ENCODE measurements at places on chromosomes 5 and 9.

DNA sequence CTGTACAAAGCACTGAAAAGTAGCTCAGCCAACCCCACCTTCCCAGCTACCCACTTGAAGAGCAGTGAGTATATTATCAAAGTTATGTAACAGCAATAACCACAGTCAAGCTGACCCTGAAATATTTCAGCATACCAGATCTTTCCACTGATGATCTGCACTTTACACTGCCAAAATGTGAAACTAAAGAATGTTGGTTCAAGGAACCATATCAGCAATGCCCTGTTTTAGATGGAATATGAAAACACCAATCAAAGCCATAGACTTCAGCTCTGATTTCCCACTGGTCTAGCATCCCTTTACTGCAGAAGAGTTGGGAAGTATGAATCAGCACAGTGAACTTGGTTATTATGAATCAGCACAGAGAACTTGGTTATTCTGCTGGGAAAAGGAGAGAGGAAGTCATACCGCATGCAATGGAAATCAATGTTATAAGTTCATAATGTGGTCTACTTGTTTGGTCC is 20.0 kb downstream of the CEMIP2 start:
- peaks cover 13% of the 10 kb centered on the region for H3K4me1 ChIP-seq
- H3K36me3 ChIP-seq, result peaks cover 49% of the 10 kb centered on the region
- H3K27me3 ChIP-seq, result no peaks in the 10 kb centered on the region
- H3K27ac ChIP-seq, result no peak overlapping the region
- DNase-seq, result no peak
- no peak overlapping the region for H3K4me3 ChIP-seq

- H3K27ac ChIP-seq, result peak overlapping the region; percentile 51
- no peak overlapping the region for H3K4me3 ChIP-seq
- no peaks in the 10 kb centered on the region for H3K27me3 ChIP-seq
- peaks cover 4% of the 10 kb centered on the region for H3K36me3 ChIP-seq
- H3K4me1 ChIP-seq, result peaks cover 17% of the 10 kb centered on the region
These were observed 72.0 kb upstream of the STXBP1 start for GRCh38 chr9:127539982-127540663.

DNA sequence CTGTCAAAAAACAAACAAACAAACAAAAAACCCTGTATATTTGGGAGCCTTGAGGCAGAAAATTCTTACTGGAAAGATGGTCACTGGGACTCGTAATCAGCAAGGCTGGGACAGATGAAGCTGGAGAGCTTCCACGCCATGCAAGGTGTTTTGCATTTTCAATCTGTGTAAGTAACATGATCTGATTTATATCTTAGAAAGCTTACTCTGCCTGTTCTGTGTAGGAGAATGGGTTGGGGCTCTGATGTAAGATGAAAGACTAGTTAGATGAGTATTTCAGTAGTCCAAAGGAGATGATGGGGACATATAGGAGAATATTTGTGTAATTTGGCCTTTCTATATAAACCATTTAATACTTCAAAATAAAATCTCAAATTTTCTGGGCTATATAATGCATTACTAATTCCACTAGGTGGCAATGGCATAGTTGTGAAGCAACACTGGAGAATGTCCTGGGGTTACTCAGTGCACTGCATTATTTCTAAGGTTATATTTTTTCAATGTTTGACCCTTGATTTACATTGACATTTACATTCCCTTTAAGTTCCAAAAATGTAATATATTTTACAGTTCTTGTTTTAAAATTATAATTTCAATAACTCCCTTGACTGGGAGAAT is 21.9 kb upstream of the FSD1L start:
- H3K4me1 ChIP-seq, result no peaks in the 10 kb centered on the region
- no peak for DNase-seq
- no peak overlapping the region for H3K4me3 ChIP-seq
- H3K27ac ChIP-seq, result no peak overlapping the region

GRCh38 chr9:81268048-81268447 is 421.3 kb downstream of the TLE1 start:
- no peaks in the 10 kb centered on the region for H3K4me1 ChIP-seq
- no peak overlapping the region for H3K4me3 ChIP-seq
- H3K27ac ChIP-seq, result no peak overlapping the region
- no peak for DNase-seq
- no peaks in the 10 kb centered on the region for H3K36me3 ChIP-seq

DNA sequence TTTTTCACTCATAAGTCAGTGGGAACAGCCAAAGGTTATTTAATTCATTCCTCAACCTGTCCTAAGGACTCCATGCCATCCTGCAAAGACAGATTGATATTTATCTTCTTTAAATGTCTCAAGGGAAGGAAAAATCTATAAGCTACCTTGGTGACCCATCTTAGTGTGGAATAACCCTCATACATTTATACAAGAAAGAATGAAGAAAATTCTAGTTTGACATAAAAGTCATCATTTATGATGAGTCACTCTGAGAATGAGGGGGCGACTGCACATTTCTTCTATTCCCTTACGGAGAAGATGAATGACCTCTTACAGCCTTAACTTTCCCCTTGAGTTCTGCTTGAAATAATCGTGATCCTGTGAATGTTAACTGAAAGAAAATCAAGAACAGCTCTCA is 26.8 kb upstream of the NUDT12 start:
- no peak overlapping the region for H3K4me3 ChIP-seq
- H3K27me3 ChIP-seq, result peaks cover 6% of the 10 kb centered on the region
- no peaks in the 10 kb centered on the region for H3K4me1 ChIP-seq

GRCh38 chr5:130198927-130199326 is 294.7 kb downstream of the CHSY3 start:
- H3K4me1 ChIP-seq, result no peaks in the 10 kb centered on the region
- peaks cover 3% of the 10 kb centered on the region for H3K27me3 ChIP-seq
- no peak overlapping the region for H3K4me3 ChIP-seq
- H3K36me3 ChIP-seq, result no peaks in the 10 kb centered on the region

GRCh38 chr5:172008111-172008455 is 1.6 kb upstream of the FBXW11 start:
- H3K36me3 ChIP-seq, result no peaks in the 10 kb centered on the region
- no peaks in the 10 kb centered on the region for H3K27me3 ChIP-seq
- H3K27ac ChIP-seq, result no peak overlapping the region
- no peak for DNase-seq

- no peak for DNase-seq
- H3K4me3 ChIP-seq, result no peak overlapping the region
- peaks cover 3% of the 10 kb centered on the region for H3K27me3 ChIP-seq
- H3K4me1 ChIP-seq, result no peaks in the 10 kb centered on the region
- H3K36me3 ChIP-seq, result no peaks in the 10 kb centered on the region
These were observed 223.5 kb upstream of the PCSK5 start for GRCh38 chr9:75666856-75667554.

DNA sequence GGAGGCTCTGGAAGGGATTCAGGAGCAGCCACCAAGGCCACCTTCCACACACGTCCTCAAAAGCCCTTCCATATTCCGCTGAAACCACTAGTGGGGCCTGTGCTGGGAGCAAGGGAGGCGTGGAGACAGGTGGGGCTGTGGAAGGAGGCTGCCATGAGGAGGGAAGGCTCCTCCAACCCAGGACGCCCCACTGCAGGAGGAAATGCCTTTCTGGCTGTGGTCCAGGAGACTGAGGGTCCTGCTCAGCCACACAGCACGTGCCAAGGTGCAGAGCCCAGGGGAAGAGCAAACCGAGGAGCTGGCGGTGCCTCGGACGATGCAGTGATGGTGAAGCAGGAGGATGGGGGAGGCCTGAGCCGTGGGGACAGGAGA is 49.5 kb downstream of the ADAMTS2 start:
- no peaks in the 10 kb centered on the region for H3K27me3 ChIP-seq
- DNase-seq, result no peak
- no peaks in the 10 kb centered on the region for H3K4me1 ChIP-seq

- H3K27me3 ChIP-seq, result peaks cover 31% of the 10 kb centered on the region
- H3K36me3 ChIP-seq, result no peaks in the 10 kb centered on the region
- no peak overlapping the region for H3K4me3 ChIP-seq
- DNase-seq, result no peak
- no peak overlapping the region for H3K27ac ChIP-seq
These were observed 29.9 kb upstream of the FSTL4 start for GRCh38 chr5:133642153-133642722.

GRCh38 chr9:93891050-93891449 is 64.1 kb downstream of the BARX1 start:
- no peak overlapping the region for H3K27ac ChIP-seq
- H3K27me3 ChIP-seq, result peaks cover 4% of the 10 kb centered on the region
- DNase-seq, result no peak
- no peaks in the 10 kb centered on the region for H3K4me1 ChIP-seq

GRCh38 chr5:6135977-6136376 is 242.4 kb downstream of the MED10 start:
- no peak overlapping the region for H3K27ac ChIP-seq
- no peaks in the 10 kb centered on the region for H3K4me1 ChIP-seq
- H3K4me3 ChIP-seq, result no peak overlapping the region
- DNase-seq, result no peak

DNA sequence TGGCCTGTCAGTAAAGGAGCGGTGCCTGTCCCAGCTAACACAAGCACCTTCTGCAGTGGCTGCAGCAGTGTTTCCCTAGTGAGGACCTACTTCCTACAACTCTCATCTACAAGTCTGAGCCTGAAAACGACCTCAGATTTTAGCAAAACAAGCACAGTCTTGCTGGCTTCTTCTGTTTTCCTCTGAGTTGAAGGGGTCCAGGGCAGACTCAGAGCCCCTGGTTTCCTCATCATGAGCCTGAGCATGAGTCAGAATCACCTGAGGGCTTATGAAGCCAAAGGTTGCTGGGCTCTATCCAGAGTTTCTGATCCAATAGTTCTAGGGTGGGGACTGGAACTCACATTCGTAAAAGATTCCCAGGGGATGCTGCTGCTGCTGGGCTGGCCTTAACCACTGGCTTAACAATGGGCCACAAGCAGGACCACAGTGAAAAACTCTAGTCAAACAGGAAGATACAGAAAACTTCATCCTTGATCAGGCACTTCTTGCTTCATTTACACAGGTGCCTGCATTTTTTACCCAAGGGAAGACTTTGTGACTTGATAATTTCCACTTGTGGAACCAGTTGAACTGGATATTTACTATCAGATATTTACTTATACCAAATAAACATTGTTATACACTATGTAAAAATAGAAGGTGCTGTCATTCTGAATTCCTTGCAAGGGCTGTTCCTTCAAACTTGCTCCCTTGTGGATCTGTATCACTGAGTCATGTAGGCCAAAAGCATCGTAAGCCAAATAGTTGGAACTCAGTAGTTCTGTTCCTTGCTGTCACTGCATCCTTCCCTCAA is 4.3 kb upstream of the ACER2 start:
- no peak overlapping the region for H3K4me3 ChIP-seq
- peaks cover 3% of the 10 kb centered on the region for H3K36me3 ChIP-seq
- no peak for DNase-seq

- H3K4me3 ChIP-seq, result no peak overlapping the region
- peaks cover 3% of the 10 kb centered on the region for H3K27me3 ChIP-seq
- H3K36me3 ChIP-seq, result no peaks in the 10 kb centered on the region
- no peak overlapping the region for H3K27ac ChIP-seq
- DNase-seq, result no peak
These were observed 60.3 kb upstream of the EPB41L4B start for GRCh38 chr9:109381011-109381729.

DNA sequence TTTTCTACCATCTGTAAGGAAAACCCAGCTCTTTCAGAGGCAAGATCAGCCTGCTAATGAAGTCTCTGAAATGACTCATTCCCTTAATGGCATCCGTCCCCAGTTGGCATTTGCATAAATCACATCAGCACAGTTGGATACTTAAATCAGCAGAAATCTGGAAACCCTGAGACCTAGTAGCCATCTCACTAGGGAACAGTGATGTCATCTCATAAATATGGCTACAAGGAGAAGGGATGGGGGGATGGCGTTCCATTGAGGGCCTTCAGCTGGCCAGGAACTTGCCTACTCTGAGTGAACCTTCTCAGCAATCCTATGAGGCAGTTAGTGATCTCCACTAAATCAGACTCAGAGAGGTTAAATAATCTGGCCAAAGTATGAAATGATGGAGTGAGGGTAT is 81.8 kb downstream of the CMYA5 start:
- peaks cover 2% of the 10 kb centered on the region for H3K4me1 ChIP-seq
- peaks cover 3% of the 10 kb centered on the region for H3K36me3 ChIP-seq
- H3K27me3 ChIP-seq, result peaks cover 5% of the 10 kb centered on the region
- no peak overlapping the region for H3K4me3 ChIP-seq

GRCh38 chr9:130447193-130447816 is 2.5 kb downstream of the ASS1 start:
- peaks cover 22% of the 10 kb centered on the region for H3K27me3 ChIP-seq
- no peak for DNase-seq
- no peaks in the 10 kb centered on the region for H3K36me3 ChIP-seq
- H3K4me1 ChIP-seq, result peaks cover 17% of the 10 kb centered on the region
- no peak overlapping the region for H3K4me3 ChIP-seq

- DNase-seq, result no peak
- no peaks in the 10 kb centered on the region for H3K27me3 ChIP-seq
- H3K4me3 ChIP-seq, result no peak overlapping the region
These were observed 46.5 kb downstream of the MAPKAP1 start for GRCh38 chr9:125660557-125660956.

GRCh38 chr9:127092041-127092608 is 30.3 kb downstream of the ANGPTL2 start:
- no peaks in the 10 kb centered on the region for H3K4me1 ChIP-seq
- no peak for DNase-seq
- H3K27ac ChIP-seq, result no peak overlapping the region
- H3K4me3 ChIP-seq, result no peak overlapping the region

DNA sequence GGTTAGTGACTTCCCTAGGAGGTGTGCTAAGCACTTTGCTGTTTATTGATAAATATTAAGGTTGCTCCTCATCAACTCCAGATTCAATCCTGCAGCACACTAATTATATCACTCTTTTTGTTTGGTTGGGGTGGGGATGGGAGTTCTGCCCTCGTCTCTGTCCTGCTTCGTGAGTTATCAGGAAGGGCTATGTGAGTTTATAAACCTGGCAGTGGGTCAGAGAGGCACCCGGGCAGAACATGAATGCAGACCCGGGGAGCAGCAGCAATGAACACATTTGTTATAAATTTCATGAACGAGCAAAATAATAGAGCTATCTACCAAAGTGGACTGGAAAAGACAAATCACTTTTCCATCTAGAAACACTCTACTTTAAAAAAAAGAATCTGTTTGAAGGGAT is 125.5 kb upstream of the WWC1 start:
- H3K27ac ChIP-seq, result no peak overlapping the region
- peaks cover 7% of the 10 kb centered on the region for H3K4me1 ChIP-seq
- H3K4me3 ChIP-seq, result no peak overlapping the region
- peaks cover 1% of the 10 kb centered on the region for H3K27me3 ChIP-seq

DNA sequence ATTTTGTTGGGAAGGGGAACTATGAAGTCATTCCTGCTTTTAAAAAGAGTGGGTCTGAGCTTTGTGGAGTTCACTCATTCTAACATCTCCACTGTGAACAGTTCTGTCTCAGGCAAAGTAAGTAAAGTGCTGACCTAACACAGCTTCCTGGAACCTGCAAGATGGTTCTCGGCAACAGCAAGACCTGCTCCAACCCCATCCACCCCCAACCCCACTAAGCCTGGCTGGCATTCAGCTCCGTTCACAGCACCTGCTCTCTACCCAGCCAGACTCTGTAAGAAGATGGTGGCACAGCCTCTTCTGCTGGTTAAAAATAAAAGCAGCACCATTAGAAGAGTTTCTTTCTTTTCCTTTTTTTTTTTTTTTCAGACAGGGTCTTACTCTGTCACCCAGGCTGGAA is 42.0 kb downstream of the EPB41L4B start:
- no peak for DNase-seq
- no peak overlapping the region for H3K4me3 ChIP-seq
- peaks cover 16% of the 10 kb centered on the region for H3K27me3 ChIP-seq
- no peaks in the 10 kb centered on the region for H3K4me1 ChIP-seq
